ENCODE measurements at places on chromosomes 2 and 18.

DNA sequence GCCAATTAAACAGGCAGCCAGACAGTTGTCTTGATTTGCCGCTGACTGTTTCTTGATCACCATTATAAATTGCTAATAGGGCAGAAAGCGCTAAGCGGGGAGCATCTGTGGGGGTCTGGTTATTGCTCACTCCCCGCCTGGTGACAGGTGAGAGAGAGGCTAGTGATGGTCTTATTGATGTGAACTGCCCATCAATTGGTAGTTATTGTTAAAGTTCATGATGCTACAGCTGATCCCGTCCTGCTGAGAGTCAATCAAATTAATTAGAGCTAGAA is 148.5 kb downstream of the LNPK start:
- DNase-seq, result no peak

GRCh38 chr2:138897274-138897673 is 117.1 kb upstream of the NXPH2 start:
- DNase-seq, result no peak

DNA sequence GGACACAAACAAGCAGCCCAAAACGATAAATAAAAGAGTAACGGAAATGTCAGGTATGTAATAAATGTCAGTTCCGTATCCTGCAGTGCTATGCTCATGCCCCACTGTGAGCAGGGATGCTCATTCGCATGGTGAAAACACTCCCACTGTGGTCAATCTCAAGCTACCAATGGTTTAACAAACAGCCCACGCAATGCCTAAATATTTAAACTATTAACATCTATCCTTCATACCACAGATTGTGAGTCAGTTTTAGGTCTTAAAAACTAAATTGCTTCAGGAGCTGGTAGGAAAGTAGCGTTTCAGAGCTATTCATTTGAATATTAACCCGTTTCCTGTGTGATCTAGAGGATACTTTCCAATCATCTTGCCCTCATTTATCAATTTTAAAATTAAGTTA is 207.4 kb downstream of the TCF4 start:
- no peak for DNase-seq

DNA sequence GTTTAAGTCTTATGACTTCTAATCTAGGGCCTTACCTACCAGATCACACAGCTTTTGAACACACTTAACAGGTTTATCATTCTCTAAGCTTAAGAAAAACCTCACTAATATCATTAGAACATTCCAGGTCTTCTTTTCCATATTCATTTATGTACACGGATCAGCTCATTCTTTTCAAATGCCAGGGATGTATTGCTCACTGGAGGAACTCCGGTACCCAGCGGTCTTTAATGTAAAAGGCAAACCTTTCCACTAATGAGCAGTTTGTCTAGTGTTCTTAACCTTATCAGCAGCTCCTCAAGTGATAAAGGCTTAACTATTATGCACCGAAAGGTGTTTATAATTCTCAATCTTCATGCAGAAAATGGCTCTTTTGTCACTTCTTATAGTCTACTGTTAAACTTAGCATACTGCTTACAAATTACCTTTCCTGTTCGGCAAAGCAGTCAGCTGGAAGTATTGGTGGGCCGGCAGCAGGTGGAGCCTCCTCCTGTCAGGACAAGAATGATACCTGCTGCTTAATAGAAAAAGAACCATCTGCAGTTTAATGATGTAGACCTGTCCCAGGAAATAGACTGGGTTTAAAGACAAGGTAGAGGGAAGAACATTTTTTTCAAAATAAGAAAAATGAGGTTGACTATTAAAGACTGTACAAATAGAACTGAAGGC is 142.7 kb downstream of the FIGN start:
- no peak for DNase-seq
